ENCODE measurements at places on chromosomes 5 and 9.

- peak; percentile 45 for DNase-seq
Measured at GRCh38 chr5:6483880-6484382, 35.3 kb downstream of the UBE2QL1 start.

DNA sequence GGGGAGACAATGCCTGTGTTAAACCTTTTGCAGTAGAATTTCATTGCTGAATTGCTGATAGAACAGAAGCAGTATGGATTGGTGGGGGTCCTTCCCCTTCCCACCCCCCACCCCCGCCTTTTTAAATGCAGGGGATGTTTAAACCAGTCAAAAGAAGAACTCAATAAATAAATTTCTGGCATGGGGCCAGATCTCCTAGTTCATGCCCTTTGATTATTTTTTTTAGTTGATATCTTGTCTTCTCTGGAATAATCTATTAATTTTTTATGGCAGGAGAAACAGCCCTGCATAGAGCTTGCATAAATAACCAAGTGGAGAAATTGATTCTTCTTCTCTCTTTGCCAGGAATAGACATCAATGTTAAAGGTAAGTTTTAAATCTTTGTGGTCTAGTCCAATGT, 72.8 kb downstream of the SLF1 start:
- no peak for DNase-seq

GRCh38 chr5:160966921-160967320, 114.9 kb upstream of the ATP10B start:
- DNase-seq: no peak

DNA sequence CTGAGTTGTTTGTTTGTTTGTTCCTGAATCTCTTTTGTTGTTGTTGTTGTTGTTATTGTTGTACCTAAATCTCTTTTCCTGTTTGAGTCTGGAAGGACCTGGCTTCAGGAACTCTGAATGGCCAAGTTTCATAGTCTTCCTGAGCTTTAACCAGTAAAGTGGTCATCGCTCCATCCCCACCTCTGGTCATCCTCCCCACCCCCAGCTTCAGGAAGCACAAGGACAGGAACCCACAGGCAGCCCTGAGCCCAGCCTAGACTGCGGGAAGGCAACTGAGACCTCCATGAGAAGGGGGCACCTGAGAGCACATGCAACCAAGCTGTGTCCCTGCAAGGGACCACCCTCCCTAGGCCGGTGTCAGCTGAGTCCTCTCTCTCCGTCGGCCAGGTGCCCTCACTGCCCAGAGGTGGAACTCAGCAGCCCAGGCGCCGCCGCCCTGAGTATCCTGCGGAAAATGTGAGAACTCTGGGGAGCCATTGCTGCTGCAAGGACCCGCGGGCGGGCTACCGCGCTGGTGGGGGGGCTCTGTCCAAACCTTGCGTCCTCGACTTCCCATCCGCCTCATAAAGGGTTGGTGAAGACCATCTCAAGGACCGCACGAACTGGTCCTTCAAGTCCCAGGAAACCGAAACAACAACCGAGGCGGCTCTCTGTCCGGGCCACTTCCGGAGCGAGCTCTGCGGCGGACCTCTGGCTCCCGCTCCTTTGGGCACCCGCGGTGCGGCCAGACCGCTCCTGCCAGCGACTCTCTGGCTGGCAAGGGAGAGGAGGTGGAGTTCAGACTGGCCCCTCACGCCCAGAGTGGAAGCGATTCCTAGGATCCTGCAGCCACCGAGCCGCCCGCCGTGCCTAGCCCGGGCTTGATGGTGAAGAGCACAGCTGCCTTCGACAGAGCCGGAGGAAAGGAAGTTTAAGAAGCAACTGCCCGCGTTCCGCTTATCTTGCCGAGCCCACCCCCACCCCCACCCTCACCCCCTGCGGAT, 4.2 kb downstream of the BARX1 start:
- no peak for DNase-seq

GRCh38 chr5:33588654-33589372, 148.0 kb downstream of the TARS1 start:
- DNase-seq: peak; percentile 45

GRCh38 chr5:61563401-61563800, 231.3 kb downstream of the ZSWIM6 start:
- no peak for DNase-seq

- DNase-seq: no peak
Measured at GRCh38 chr9:115591584-115591984, 473.6 kb upstream of the TNC start.

- no peak for DNase-seq
Measured at GRCh38 chr5:108036482-108036881, 345.4 kb downstream of the FBXL17 start.
